Stimulated activated CD4-positive, alpha-beta T cell treated with anti-CD3 and anti-CD28 coated beads, Interleukin-15, amount 100 ng/mL, for 24 hours (primary cell): ENCODE measurements at places on chromosomes 7 and 10.

DNA sequence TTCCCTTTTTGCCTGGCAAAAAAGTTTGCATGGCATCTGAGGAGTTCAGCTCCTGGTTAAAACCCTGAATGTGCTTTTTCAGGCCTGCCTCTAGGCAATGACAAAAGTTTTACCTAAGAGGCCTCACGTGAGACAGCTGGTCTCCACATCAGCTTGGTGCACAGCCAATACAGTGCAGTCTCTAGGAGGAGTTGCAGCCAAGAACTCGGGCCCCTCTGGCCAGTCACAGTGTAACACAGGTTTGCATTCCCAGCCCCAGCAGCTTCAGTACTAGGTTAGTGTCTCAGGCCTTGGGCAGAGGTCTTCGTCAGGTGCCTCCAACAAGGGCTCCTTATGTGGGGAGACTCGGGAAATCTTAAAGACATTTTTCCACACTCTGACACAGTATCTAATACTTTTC is 771.7 kb downstream of the SORCS1 start:
- no peak for DNase-seq

DNA sequence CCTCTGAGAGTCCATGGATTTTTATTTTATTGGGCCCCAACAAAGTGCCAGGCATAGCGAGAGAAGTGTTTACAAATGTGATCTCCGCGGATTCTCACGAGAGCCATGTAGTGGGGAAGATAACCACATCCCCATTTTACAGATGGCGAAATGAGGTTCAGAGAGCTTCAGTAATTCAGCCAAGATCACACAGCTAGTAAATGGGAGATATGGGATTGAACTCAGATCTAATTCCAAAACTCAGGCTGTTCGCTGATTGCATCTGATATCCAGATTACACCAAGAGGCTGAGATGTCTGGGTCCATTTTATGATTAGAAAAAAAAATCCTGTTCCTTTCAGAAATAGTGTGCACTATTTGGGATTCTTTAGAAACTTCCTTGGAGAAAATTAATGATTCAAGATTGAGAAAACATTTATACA is 1.3 kb downstream of the FAS start:
- no peak for DNase-seq

DNA sequence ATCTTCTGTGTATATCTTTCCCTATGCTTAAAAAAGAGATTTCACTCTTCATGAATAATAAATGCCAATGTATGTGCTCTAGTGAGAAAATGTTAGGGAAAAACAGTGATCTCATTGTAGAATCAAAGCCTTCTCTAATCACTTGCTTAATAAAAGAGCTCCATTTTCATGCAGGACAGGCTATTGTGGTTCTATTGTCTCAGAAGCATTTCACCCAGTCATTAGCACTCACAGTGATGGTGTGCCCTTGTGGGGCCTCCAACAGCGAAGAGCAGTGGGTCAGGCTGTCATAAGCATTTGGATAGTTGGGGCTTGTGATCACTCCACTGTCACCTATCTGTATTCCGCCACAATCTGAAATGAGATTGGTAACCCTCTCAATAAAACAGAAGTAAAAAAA is 83.9 kb upstream of the RSU1 start:
- no peak for DNase-seq

- peak; percentile 25 for DNase-seq
Measured at GRCh38 chr7:130491841-130492522, at the start of gene MEST. TSS of gene MEST (plus strand) at chr7:130492085. CDS start at chr7:130492314, 229 bp downstream.

- DNase-seq: no peak
Measured at GRCh38 chr7:47812429-47813136, 135.7 kb downstream of the PKD1L1 start.
